ENCODE measurements at places on chromosomes 13 and 19. TPM values are rescaled to one million over a fixed set of nuclear protein-coding genes. Genes with fewer than 3 reads are reported as not detected.
A peak's percentile ranks its signal among the peaks of the same experiment; 100 is the strongest.

- no peak for DNase-seq
- no peak overlapping the region for H3K4me3 ChIP-seq
- H3K36me3 ChIP-seq = no peaks in the 10 kb centered on the region
- peaks cover 39% of the 10 kb centered on the region for H3K27me3 ChIP-seq
Observed at GRCh38 chr19:51203916-51204315, 21.0 kb upstream of the CD33 start.

DNA sequence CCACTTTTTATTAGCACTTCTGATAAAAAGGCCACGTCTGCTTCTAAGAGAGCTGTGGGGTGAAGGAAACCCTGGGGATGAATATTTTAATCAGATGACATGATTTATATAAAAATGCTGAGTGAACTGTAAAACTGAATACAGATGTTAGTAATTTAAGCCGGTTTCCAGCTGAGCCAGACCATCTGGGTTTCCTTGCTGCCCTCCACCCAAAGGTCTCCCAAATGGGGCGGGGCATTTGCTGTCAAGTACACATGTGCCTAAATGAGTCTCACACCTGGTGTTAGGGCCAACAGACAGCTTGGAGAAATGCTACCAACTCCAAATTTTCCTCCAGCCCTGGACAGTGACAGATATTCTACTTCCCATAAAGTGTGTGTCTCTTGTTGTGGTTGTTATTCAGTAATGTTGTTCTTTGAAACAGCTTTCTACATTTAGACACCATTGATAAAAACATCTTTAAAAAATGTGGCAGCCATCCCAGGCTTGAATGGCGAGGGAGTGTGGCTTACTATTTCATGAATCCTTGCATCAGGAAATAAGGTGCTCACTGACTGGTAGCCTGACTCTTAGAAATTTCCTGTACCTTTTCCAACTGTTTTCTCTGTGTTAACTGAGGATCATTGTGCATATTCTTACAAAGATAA, 350.4 kb downstream of the MTUS2 start:
- peaks cover 6% of the 10 kb centered on the region for H3K4me1 ChIP-seq
- no peak overlapping the region for H3K27ac ChIP-seq

DNA sequence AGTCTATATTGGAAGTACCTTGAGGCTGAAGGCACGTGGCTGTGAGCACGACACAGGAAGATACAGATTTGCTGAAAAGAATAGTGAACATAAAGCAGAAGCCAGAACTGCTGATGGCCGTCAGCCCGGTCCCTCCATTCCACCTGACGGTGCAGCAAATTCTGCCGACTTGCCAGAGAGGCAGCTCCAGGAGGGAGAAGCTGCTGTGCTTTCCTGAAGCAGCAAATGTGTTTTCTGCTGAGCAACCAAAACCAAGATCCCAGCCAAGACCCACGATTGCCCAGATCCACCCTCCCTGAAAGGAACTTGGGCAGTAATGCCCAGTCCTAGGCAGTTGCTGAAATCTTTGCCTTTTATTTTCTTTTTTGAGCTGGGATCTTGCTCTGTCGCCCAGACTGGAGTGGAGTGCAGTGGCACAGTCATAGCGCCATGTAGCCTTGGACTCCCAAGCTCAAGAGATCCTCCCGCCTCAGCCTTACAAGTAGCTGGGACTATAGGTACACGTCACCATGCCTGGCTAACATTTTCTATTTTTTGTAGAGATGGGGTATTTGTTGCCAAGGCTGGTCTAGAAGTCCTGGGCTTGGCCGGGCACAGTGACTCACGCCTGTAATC, 7.0 kb upstream of the RCN3 start:
- no peaks in the 10 kb centered on the region for H3K27me3 ChIP-seq
- H3K4me1 ChIP-seq = peaks cover 1% of the 10 kb centered on the region
- no peak overlapping the region for H3K4me3 ChIP-seq
- H3K27ac ChIP-seq = no peak overlapping the region
- no peak for DNase-seq

- H3K36me3 ChIP-seq = no peaks in the 10 kb centered on the region
- H3K4me3 ChIP-seq = no peak overlapping the region
- no peak for DNase-seq
- no peak overlapping the region for H3K27ac ChIP-seq
Observed at GRCh38 chr13:82751206-82751605, 1131.1 kb downstream of the SLITRK1 start.

DNA sequence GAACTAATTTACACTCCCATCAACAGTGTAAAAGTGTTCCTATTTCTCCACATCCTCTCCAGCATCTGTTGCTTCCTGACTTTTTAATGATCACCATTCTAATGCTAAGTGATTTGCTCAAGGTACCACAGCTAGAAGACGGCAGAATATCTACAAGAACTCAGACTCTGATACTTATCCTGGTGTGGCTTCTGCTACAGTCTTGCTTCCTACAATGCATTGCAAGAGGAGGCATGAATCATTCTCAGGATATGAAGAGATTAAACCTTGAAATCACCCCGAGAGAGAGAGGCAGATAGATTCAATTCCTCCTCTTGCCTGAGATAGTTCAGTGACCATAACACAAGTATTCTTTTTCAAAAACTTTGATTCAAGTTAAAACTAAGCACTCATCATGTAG, 306.4 kb downstream of the TBC1D4 start:
- DNase-seq = no peak
- H3K27ac ChIP-seq = no peak overlapping the region
- H3K4me3 ChIP-seq = no peak overlapping the region
- H3K4me1 ChIP-seq = no peaks in the 10 kb centered on the region
- H3K36me3 ChIP-seq = no peaks in the 10 kb centered on the region

DNA sequence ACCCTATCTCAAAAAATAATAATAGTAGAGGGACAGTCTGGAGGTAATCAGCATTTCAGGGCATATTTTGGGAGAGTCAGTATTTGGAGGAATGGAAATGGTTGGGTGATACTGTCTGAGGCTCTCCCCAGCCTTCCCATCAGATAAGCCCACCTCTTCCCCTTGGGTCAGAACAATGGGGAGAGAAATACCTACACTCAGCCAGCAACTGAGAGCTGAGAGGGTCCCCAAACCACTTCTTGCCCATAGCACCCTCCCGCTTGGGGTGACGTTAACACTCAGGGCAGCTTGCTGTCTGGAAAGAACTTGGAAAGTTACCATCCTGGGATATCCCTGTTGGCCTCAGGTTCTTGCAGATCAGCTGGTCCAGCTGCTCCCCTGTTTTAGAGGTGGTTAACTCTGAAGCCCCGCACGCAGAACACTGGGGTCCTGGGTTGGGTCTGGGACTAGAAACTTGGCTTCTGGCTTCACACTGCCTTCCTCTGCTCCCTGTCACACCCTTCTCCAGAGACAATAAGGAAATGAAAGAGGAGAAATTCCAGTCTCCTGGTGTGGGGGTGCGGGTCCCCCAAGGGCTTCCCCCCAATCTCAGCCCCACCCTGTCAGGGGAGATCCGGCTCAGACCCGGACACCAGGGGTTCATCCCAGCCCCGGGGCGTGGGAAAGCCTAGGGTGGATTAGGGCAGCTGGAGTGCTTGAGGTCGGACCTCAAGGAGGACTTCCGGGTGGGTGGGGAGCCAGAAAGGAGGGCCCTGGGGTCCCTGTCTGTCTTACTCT, 2.5 kb downstream of the FOXA3 start:
- H3K27ac ChIP-seq = no peak overlapping the region
- no peak overlapping the region for H3K4me3 ChIP-seq
- peaks cover 10% of the 10 kb centered on the region for H3K4me1 ChIP-seq
- DNase-seq = no peak
- peaks cover 47% of the 10 kb centered on the region for H3K27me3 ChIP-seq

GRCh38 chr13:102707467-102707866, 12.6 kb upstream of the METTL21C start:
- no peaks in the 10 kb centered on the region for H3K36me3 ChIP-seq
- H3K27me3 ChIP-seq = no peaks in the 10 kb centered on the region
- DNase-seq = no peak
- H3K4me1 ChIP-seq = peaks cover 39% of the 10 kb centered on the region
- peak overlapping the region; percentile 14 for H3K27ac ChIP-seq

DNA sequence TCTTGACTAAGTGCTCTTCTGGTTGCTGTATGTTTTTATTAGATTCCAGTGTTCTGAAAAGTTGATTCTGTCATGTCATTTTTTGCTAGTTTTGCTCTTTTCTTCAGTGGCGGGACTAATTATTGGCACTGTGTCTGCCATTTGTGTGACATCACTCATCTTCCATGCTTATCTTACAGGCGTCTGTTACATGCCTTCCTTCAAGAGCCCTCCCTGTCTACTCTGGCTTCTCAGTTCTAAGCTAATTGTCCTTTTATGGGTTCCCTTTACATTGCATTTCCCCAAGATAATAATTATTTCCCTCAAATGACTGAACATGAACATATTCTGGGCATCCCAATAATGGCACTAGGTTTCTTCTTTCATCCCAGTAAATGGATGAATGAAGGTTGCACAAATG, 459.1 kb downstream of the DCT start:
- no peaks in the 10 kb centered on the region for H3K27me3 ChIP-seq
- peak overlapping the region; percentile 26 for H3K27ac ChIP-seq
- DNase-seq = no peak
- peaks cover 7% of the 10 kb centered on the region for H3K36me3 ChIP-seq

- H3K27ac ChIP-seq = peak overlapping the region; percentile 57
- H3K4me1 ChIP-seq = peaks cover 29% of the 10 kb centered on the region
- no peak for DNase-seq
- H3K36me3 ChIP-seq = peaks cover 11% of the 10 kb centered on the region
- no peak overlapping the region for H3K4me3 ChIP-seq
- no peaks in the 10 kb centered on the region for H3K27me3 ChIP-seq
Observed at GRCh38 chr13:79772811-79773210, 291.9 kb downstream of the NDFIP2 start.

GRCh38 chr19:4208385-4209094, 20.8 kb upstream of the EBI3 start:
- no peak for DNase-seq
- H3K4me3 ChIP-seq = no peak overlapping the region
- no peak overlapping the region for H3K27ac ChIP-seq
- no peaks in the 10 kb centered on the region for H3K36me3 ChIP-seq
- peaks cover 19% of the 10 kb centered on the region for H3K27me3 ChIP-seq

GRCh38 chr13:99280166-99280565, 22.0 kb upstream of the GPR18 start:
- no peak for DNase-seq
- H3K4me3 ChIP-seq = no peak overlapping the region
- H3K36me3 ChIP-seq = peaks cover 10% of the 10 kb centered on the region
- H3K4me1 ChIP-seq = peaks cover 6% of the 10 kb centered on the region
- no peaks in the 10 kb centered on the region for H3K27me3 ChIP-seq

DNA sequence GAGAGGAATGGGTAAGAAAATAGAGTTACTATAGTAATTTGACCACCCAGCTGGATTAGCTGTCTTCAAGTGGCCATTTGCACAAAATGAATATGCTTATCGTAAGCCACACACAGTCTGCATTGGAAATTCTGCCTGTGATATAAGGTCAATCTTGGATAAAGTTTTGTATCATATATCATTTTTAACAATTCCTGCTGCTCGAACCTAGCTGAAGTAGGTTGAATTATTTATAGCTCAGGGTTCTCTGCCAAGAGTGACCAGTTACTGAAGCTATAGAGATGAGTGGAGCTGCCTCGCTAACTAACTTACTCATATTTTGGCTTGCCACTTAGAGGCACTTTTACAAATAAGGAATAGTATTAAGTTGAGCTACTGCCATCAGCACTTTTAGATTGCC, 220.9 kb downstream of the RGCC start:
- H3K36me3 ChIP-seq = peaks cover 15% of the 10 kb centered on the region
- no peak overlapping the region for H3K27ac ChIP-seq
- H3K4me1 ChIP-seq = peaks cover 2% of the 10 kb centered on the region

The CXCL17 gene
- not detected for total RNA-seq

The ZNF575 gene
- total RNA-seq = 2.6 TPM

The PROSER1 gene
- total RNA-seq = 58.0 TPM

The GFY gene
- total RNA-seq = not detected

The MUC16 gene
- 0.60 TPM for total RNA-seq

All from mesothelial cell of epicardium (in vitro differentiated cells).